NCI-H774 (cell line): ENCODE measurements at places on chromosomes 1 and 21.

- DNase-seq, result no peak
Observed at GRCh38 chr1:228469413-228470162, 17.6 kb upstream of the RNF187 start.

DNA sequence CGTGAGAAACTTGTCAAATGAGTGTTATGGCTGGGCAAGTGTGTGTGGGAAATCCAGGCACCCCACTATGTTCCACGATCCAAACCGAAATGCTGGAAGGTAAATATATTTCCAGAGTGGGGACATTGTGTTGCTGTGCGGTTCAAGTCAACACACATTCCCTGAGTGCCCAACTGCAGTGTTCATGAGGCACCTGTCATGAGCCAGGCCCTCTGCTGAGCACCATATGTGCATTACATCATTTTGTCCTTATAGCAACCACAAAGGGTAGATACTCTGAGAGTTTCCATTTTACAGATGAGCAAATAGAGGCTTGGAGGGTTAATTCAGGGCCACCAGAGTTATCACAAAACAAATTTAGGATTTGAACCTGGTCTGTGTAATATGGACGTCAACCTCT is 59.9 kb upstream of the SOD1 start:
- peak; percentile 38 for DNase-seq

GRCh38 chr1:69195136-69195535 is 372.6 kb upstream of the LRRC7 start:
- no peak for DNase-seq

- DNase-seq, result no peak
Observed at GRCh38 chr1:118249641-118250040, 64.6 kb upstream of the SPAG17 start.

- DNase-seq, result no peak
Observed at GRCh38 chr1:107936498-107937481, 28.2 kb downstream of the VAV3 start.

DNA sequence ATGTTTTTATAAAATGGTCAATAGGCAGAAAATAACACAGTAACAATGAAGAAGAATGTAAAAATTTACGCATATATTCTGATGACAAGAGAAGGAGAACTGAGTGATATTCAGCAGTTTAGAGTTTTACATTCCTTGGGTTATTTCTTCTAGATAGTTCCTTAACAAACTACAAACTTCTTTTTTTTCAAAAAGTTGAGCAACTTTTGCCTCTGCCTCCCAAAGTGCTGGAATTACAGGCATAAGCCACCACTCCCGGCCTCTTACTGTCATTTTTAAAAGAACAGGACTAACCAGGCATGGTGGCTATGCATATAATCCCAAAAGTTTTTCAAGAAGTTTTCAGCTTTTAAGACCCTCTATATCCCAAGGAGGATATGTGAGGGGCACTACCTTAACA is 32.9 kb downstream of the ARNT start:
- DNase-seq, result no peak

DNA sequence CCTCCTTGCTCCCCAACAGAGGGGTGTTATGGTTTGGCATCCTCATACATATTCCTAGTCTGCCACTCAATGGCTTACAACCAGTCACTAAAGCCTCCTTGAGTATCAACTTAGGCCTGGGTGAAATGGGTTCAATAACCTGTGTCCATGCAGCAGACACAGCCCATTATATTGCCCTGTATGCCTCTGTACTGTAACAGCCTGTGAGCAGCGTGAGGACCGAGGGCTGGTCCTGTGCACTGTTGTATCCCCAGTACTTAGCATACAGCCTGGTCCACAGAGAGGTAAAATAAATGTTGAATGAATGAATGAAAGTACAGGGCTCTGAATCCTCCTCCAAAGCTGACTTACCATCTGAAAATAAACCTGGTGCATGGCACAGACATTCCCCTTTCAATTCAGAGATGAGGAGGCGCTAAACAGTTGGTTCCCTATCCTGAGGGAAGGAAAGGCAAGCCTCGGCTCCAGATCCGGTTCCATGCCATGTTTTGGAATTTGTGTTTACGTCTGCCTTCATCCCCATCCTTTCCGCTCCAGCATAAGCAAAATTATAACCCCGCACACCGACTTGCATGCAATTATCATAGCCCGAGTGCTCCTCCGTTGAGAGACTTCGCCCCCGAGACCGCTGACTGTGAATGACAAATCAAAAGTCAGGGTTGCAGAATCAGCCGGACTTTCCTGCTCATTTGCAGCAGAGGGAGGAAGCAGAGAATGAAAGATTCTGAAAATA is 45.0 kb upstream of the DNAJC6 start:
- no peak for DNase-seq

GRCh38 chr1:4970532-4970931 is 316.1 kb downstream of the AJAP1 start:
- DNase-seq, result no peak
